ENCODE measurements at places on chromosomes 13 and 19.

GRCh38 chr19:6418562-6418932 is 6.1 kb downstream of the KHSRP start:
- DNase-seq = no peak

DNA sequence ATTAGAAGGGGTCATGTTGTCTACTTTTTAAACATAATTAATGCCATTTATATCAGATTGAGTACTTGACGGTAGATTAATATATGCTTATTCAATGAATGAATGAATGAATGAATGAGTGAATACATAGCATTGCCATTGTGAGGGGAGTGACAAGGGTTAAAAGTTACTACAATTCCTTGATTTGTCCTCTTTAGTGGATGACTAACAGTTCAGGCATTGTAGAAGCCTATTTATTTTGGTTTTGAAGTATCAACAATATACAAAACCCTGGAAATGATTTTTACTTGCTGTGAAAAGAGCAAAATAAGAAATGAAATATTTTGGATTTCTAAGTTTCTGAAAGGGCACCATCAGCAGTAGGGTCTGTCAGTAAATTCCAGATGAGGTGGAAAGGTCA is 122.7 kb downstream of the CYSLTR2 start:
- no peak for DNase-seq

DNA sequence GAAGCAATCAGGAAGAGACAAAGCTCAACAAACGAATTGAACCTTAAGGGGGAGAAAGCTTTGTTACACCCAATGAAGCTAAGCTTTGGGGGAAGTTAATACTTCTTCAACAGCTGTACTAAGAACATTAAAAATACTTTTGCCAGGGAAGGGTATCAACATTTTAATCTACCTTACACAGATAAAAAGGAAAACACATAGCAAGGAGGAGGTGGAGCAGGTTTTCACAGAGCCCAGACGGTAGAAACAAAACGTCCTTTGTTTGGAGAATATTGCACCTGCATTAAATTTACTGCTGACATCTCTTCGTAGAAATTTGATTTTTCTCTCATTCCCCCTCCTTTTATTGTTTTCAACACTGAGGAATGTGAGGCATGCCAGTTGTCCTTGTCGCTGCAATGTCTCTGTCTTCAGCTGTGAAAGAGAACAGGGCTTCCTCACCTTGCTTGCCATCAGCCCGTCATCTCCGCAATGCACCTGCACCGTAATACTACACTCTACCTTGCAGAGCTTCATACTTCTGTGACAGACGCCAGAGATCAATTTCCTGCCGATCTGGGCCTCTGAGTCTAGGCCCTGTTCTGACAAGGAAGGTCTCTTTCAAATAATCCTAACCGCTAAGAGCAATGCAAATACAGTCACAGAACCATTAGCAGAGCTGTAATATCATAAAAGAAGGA is 270.8 kb downstream of the SPRY2 start:
- no peak for DNase-seq

GRCh38 chr13:94020833-94021232 is 458.6 kb downstream of the DCT start:
- DNase-seq = no peak

- DNase-seq = no peak
These were observed 21.9 kb upstream of the TIMM44 start for GRCh38 chr19:7965259-7965841.

- DNase-seq = no peak
These were observed 16.3 kb downstream of the LCP1 start for GRCh38 chr13:46165485-46166223.

DNA sequence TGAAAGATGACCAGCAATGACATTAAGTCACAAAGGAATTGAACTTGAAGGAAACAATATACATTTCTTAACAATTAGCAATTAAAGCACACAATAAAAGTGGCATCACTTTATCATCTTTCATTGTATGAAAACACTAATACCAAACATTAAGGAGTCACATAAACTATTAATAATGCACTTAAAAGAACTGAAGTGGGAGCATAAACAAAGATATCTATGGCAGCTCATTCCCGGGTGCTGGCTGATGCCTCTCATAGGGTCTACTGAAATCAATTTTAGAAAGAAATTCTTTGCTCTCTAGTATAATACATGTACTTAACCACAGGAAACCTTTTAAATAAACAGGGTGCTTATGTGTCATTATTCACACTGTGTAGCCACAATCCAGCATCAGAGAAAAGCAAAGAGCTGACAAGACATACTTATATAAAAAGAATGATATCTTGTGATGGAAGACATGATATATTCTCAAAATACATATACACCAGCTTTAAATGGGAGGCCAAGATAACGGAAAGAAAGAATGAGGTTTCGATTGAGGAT is 1207.8 kb downstream of the EFNB2 start:
- no peak for DNase-seq

DNA sequence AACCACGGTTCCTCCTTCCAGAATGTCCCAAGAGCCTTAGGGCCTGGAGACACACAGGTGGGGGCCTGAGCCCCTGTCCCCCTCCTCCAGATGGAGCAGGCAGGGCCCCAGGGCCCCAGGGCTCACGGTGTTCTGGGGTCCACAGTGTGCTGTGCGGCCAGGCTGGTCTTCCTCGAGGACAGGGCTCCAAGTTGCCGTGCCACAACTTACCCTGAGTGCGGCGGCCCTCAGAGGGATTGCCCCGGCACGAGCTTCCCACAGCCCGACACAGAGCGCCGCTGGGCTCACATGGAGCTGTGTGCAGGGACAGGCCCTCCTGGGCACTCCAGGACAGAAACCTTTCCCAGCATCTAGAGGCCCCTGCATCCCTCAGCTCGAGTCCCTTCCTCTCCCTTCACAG is 160.8 kb downstream of the KDM4B start:
- no peak for DNase-seq

GRCh38 chr13:98447881-98448641 is 128.8 kb downstream of the STK24 start:
- DNase-seq = peak; percentile 58

GRCh38 chr13:111927181-111927540 is 139.8 kb upstream of the SOX1 start:
- DNase-seq = no peak

- peak; percentile 69 for DNase-seq
These were observed 9.5 kb downstream of the SNRNP70 start for GRCh38 chr19:49094505-49095482.

GRCh38 chr19:35458731-35459391 is 10.8 kb downstream of the FFAR2 start:
- no peak for DNase-seq

GRCh38 chr13:109986851-109987250 is 200.5 kb upstream of the IRS2 start:
- DNase-seq = no peak

DNA sequence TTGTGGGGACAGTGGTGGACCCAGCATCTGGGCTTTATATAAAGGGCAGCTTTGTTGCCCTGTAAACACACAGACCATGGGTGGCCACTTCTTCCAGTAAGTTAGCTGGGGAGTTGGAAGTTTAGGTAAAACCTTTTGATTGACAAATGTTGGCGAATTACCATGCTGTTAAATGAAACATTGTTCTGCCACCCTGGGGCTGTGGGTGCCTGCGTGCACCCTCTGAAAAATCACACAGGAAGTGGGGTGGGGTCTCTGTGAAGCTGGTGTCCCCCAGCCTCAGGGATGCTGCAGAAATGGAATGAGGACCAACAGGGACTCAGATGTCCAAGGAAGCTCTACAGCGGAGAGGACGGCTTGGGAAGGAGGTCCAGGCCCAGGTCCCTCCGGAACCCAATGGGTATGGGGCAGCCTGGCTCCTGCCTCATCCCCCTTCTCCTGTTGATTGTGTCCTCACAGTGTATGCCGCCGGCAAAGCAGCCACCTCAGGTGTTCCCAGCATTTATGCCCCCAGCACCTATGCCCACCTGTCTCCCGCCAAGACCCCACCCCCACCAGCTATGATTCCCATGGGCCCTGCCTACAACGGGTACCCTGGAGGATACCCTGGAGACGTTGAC is 2.8 kb upstream of the USF2 start:
- no peak for DNase-seq

- DNase-seq = no peak
These were observed 17.9 kb downstream of the ALG5 start for GRCh38 chr13:36981156-36981743.

GRCh38 chr13:96551546-96551945 is 442.7 kb downstream of the OXGR1 start:
- no peak for DNase-seq

GRCh38 chr19:10173527-10173926 is 21.2 kb downstream of the DNMT1 start:
- no peak for DNase-seq

DNA sequence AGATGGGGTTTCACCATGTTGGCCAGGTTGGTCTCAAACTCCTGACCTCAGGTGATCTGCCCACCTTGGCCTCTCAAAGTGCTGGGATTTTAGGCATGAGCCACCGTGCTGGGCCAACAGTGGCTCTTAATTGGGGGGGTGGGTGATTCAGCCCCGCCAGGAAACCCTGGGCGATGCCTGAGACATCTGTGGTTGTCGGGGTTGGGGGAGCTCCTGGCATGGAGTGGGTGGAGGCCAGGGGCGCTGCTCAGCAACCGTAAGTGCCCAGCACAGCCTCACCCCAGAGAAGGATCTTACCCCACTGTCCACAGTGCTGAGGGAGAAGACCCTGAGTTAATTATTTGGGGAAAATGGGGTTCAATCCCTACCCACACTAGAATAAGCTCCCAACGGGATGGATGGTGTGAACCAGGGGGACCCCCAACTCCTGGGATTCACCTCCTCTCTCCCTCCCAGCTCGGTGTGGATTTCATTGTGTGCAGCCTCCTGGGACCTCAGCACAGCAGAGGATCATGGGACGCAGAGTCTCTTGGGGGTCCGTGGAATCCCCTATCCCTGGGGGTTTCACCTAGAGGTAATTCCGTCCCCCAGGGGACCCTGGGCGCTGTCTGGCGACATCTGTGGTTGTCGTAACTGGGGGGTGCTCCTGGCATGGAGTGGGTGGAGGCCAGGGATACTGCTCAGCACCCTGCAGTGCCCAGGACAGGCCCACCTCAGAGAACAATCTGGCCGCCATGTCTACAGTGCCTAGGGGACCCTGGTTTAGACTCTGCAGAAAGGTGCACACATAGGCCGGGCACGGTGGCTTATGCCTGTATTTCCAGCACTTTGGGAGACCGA is 68.9 kb downstream of the GADD45B start:
- DNase-seq = peak; percentile 14

DNA sequence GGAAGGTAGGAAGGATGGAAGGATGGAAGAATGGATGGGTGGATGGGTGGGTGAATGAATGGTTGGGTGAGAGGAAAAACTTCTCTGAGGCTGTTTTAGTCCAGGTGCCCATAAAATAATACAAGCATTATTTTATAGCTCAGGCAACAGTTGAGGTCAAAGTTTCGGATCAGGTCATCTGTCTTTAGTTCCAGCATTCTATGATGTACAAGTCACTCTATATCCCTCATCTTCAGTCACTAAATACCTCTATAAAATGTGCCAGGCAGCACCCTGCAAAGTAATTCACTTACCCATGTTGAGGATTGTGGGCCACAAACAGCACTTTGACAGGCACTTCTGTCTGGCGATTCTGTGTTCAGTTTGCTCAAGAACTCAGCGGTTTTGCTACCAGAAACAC is 66.0 kb downstream of the EPSTI1 start:
- no peak for DNase-seq

- no peak for DNase-seq
These were observed 6.5 kb downstream of the INSR start for GRCh38 chr19:7287722-7288121.

DNA sequence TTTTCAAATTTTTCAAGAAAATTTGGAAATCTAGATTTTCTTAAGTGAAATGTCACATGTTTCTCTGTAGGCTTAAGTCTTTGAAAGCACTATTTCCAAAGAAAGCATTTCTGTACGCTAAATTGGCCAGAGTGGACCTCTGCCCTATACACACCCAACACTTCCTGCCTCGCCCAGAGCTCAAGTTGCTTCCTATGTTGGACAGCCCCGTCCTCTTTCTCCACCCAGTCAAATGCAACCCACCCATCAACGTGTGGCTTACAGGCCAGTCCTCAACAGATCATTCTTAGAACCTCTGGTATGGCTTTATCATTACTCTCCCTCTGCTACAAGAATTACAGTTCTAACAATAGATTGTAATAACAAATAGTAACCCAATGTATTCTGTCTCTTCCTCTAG is 24.2 kb downstream of the KLF12 start:
- peak; percentile 19 for DNase-seq

DNA sequence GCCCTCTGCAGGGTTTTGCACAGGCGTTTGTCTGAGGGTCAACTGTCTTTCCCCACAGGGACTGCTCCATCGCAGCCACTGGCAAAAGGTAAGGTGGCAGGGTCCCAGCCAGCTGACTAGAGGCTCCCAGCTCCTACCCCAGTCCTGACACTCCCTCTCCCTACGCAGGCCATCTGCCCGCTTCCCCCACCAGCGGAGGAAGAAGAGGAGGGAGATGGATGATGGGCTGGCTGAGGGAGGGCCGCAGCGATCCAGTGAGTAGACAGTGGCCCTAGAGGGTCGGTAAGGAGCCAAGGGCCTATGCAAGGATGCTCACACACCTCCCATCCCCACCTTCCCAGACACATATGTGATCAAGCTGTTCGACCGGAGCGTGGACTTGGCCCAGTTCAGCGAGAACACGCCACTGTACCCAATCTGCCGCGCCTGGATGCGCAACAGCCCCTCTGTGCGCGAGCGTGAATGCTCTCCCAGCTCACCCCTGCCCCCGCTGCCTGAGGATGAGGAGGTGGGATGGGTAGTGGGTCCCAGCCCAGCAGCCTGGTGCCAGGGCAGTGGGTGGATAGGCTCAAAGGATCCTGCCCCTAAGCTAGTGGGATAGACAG is 4.0 kb downstream of the HSPB6 start:
- DNase-seq = no peak

DNA sequence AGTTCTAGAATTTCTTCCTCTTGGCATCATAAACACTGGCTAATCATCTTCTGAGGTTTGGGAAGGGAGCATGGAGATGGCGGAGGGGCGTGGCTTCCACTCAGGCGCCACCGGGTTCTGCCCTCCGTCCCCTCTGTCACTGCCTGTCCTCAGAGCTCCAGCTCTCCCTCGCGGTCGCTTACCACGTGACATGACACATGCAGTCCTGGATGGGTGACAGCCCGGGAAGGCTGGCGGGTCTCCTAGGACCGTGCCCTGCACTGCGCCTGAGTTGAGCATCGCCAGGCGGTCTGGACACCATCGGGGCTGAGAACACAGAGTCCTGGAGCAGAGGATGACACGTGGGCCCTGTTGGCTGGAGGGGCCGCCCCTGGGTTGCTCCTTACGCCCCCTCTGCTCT is 123.3 kb downstream of the RAB20 start:
- DNase-seq = no peak

DNA sequence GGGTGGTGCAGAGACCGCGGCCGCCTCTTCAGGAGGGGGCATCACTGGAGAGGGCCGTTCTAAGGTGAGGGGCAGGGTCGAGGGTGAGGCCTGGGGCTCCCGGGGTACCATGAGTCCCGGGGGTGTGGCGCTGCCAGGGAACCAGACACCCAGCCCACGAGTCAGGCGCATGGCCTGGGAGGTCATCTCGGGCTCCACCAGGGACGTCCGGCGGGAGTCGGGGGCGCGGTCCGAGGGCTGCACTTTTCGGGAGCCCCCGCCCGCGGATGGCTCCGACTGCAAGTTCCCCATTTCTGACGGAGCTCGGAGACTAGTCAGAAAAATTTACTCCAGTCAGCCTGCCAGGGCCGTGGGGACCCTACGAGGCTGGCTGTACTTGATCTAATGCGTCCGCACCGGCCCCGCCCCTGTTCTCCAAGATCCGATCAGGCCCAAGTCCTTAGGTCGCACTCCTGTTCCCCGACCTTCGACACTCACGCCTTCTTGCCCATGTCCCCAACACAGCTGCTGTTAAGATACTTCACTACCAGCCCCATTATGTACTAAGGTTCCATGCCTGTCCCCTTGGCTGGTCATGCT is 774 bp downstream of the GGN start:
- DNase-seq = peak; percentile 36
